Left ventricle myocardium inferior (tissue), 1 donor: ENCODE measurements at places on chromosomes 12 and 14. TPM values are rescaled to one million over a fixed set of nuclear protein-coding genes. Genes with fewer than 3 reads are reported as not detected.

The ADAM21 gene
- 0.38 TPM for total RNA-seq

The CBLN3 gene
- total RNA-seq, result 0.55 TPM

DNA sequence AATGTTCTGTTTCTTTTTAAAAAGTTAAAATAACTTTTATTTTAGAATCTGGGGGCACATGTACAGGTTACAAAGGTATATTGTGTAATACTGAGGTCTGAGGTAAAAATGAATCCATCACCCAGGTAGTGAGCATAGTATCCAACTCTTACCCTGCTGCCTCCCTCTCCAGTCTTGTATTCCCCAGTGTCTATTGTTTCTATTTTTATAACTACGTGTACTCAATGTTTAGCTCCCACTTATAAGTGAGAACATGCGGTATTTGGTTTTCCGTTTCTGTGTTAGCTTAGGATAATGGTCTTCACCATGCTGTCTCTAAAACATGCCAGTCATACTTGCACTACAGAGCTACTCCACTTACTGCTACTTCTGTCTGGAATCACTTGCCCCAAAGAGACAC, 8.4 kb downstream of the FBXO33 start:
- DNase-seq, result no peak
- H3K27me3 ChIP-seq, result no peaks in the 10 kb centered on the region
- peaks cover 62% of the 10 kb centered on the region for H3K4me1 ChIP-seq
- no peaks in the 10 kb centered on the region for H3K36me3 ChIP-seq
- no peak overlapping the region for H3K27ac ChIP-seq
- H3K4me3 ChIP-seq, result no peak overlapping the region

GRCh38 chr12:4587108-4587507, 25.1 kb downstream of the DYRK4 start:
- H3K4me1 ChIP-seq, result no peaks in the 10 kb centered on the region
- DNase-seq, result no peak
- peaks cover 44% of the 10 kb centered on the region for H3K27me3 ChIP-seq

DNA sequence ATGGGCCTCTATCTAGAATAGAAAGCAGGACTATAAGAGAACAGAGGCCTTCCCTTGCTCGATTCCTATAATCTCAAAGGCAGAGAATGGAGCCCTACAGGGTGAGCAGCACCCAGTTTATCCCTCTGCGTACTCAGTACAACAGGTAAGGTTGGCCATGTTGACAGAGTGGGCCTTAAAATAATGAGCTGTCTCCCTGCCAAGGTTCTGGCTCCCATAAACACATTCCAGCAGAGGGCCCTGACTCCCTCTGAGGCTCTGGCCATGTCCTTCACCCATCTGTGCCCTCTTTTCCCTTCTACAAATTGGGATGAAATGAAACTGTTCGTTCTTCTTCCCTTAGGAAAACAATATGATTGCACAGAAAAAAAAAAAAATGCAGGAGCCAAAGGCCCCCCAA, 16.9 kb upstream of the PNMA1 start:
- H3K4me1 ChIP-seq, result peaks cover 61% of the 10 kb centered on the region
- DNase-seq, result no peak
- H3K27ac ChIP-seq, result peak overlapping the region; percentile 55
- no peak overlapping the region for H3K4me3 ChIP-seq
- H3K27me3 ChIP-seq, result no peaks in the 10 kb centered on the region

GRCh38 chr14:25463480-25463879, 413.5 kb upstream of the STXBP6 start:
- no peaks in the 10 kb centered on the region for H3K4me1 ChIP-seq
- no peaks in the 10 kb centered on the region for H3K36me3 ChIP-seq
- H3K27me3 ChIP-seq, result no peaks in the 10 kb centered on the region
- H3K4me3 ChIP-seq, result no peak overlapping the region
- no peak overlapping the region for H3K27ac ChIP-seq

The SLC6A15 gene
- not detected for total RNA-seq

The TSHR gene
- not detected for total RNA-seq

GRCh38 chr12:131087991-131088700, 134.4 kb downstream of the ADGRD1 start:
- no peak overlapping the region for H3K27ac ChIP-seq
- no peaks in the 10 kb centered on the region for H3K27me3 ChIP-seq
- DNase-seq, result no peak
- no peak overlapping the region for H3K4me3 ChIP-seq

DNA sequence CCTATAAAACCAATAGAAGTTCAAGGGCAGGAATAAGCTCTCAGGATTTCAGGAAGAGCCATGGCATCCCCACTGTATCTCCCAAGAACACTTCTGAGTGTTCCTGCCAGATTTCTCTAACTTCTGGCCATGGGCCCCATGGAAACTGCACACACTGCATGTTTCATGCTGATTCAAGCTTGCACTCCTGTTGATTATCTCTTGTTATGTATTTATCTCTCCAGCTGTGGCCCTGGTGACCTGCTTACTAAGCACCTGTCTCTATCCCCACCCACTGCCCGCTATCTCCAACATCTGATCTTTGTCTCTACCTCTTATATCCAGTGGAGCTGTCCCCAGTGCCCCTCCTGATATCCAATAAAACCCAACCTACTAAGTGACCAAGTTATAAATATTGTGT, 285.3 kb downstream of the PDZRN4 start:
- H3K27me3 ChIP-seq, result no peaks in the 10 kb centered on the region
- H3K4me3 ChIP-seq, result no peak overlapping the region
- no peaks in the 10 kb centered on the region for H3K36me3 ChIP-seq
- no peak for DNase-seq
- no peak overlapping the region for H3K27ac ChIP-seq
- H3K4me1 ChIP-seq, result no peaks in the 10 kb centered on the region

The SLC7A7 gene
- 4.6 TPM for total RNA-seq

The ATP23 gene
- total RNA-seq, result 7.4 TPM

- H3K4me3 ChIP-seq, result no peak overlapping the region
- DNase-seq, result no peak
- no peaks in the 10 kb centered on the region for H3K36me3 ChIP-seq
- peaks cover 6% of the 10 kb centered on the region for H3K4me1 ChIP-seq
- peaks cover 33% of the 10 kb centered on the region for H3K27me3 ChIP-seq
Measured at GRCh38 chr14:104128981-104129380, 9.4 kb upstream of the KIF26A start.

DNA sequence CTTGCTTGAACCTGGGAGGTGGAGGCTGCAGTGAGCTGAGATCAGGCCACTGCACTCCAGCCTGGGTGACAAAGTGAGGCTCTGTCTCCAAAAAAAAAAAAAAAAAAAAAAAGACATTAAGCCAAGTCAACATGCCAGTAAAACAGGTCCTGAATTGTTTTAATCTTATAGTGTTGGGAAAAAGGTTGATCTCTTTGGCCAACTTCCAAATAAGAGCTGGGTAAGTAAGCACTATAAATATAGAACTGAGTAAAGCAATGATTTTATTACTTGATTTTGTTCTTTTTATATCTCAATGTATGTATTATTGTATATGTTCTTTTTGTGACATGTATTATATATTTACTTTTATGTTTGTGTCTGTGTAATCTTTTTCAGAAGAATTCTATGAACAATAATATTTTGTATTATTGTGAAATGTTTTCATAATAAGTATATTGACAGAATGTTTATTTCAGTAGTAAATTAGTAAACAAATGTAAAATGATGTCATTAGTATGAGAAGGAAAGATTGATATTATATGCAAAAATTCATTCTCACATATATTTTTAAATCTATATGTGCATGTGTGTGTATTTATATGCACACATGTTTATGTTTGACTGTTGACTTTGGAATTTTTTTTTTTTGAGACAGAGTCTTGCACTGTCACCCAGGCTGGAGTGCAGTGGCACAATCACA, 9.6 kb upstream of the AKAP6 start:
- peak overlapping the region; percentile 24 for H3K27ac ChIP-seq
- H3K4me3 ChIP-seq, result no peak overlapping the region

The AMN gene
- not detected for total RNA-seq

DNA sequence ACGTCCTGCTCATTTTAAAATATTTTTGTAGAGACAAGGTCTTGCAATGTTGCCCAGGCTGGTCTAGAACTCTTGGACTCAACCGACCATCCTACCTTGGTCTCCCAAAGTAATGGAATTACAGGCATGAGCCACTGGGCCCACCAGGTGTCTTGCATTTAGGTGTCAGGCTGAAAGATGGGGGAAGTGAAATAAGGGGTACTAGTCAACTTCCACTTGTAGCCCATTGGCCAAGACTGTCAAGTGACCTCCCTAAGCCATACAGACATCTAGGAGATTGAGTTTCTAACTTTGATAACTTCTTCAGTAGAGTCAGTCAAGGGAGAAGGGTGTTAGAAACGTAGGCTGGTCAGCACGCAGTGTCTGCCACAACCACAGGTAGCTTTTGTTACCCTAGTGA, 32.0 kb downstream of the ARF6 start:
- H3K36me3 ChIP-seq, result no peaks in the 10 kb centered on the region
- H3K27ac ChIP-seq, result no peak overlapping the region
- no peak for DNase-seq
- H3K4me3 ChIP-seq, result no peak overlapping the region

- H3K27me3 ChIP-seq, result no peaks in the 10 kb centered on the region
- peaks cover 70% of the 10 kb centered on the region for H3K4me1 ChIP-seq
- peak overlapping the region; percentile 77 for H3K4me3 ChIP-seq
- no peak for DNase-seq
- peaks cover 30% of the 10 kb centered on the region for H3K36me3 ChIP-seq
Measured at GRCh38 chr14:61765225-61765943, 3.2 kb downstream of the SNAPC1 start.
